Right lobe of liver (tissue), 6 donors: ENCODE measurements at places on chromosomes 7 and 10.

GRCh38 chr7:150940431-150941102 is 37.6 kb downstream of the KCNH2 start:
- no peak for DNase-seq

GRCh38 chr10:58579011-58579655 is 66.5 kb downstream of the BICC1 start:
- DNase-seq: no peak

- DNase-seq: no peak
Observed at GRCh38 chr10:73873838-73874215, 528 bp downstream of the CAMK2G start.

GRCh38 chr10:71771821-71772617 is 1.3 kb downstream of the VSIR start:
- DNase-seq: no peak

GRCh38 chr7:132349075-132349474 is 227.2 kb downstream of the PLXNA4 start:
- DNase-seq: no peak

- no peak for DNase-seq
Observed at GRCh38 chr10:51319173-51319435, 244.8 kb downstream of the PRKG1 start.

GRCh38 chr10:123557366-123558108 is 108.6 kb upstream of the GPR26 start:
- DNase-seq: no peak

DNA sequence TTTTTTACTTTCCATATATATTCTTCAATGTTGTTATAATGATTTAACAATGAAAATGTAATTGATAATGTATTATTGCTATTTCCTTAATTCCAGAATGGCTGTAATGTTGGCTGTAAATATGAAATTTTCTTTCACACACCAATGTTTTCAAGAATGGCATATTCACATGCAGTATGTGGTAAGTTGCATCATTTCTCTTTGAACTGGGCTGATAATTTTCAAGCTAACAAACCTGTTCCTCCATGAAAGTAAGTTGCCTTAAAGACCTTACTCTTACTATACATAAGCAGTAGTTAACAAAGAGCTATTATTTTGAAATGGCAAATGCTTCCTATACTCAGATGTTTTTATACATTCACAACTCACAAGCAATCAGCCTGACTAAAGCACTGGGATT is 154.5 kb downstream of the TMEM168 start:
- DNase-seq: no peak

DNA sequence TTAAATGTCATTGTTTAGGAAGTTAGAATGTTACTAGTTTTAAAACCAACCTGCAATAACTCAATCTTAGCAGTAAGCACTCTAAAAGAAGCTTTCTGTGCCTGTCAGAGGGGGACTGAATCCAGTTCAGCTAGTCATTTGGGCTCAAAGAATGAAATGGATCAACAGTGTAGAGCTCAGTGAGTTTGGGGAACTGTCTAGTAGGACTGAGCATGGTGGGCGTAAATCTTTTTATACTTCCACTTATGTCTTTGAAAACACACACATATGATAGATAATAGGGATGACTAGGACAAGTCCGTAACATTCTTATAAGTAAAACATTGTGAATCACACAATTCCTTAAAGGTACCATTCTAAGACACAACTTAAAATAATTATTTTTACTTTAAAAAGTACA is 11.5 kb downstream of the GSAP start:
- no peak for DNase-seq

- DNase-seq: no peak
Observed at GRCh38 chr10:101136007-101136707, 5.1 kb downstream of the TLX1 start.
